ENCODE measurements at places on chromosomes 7 and 10.

- no peak for DNase-seq
Measured at GRCh38 chr10:69769395-69769992, 32.2 kb upstream of the COL13A1 start.

DNA sequence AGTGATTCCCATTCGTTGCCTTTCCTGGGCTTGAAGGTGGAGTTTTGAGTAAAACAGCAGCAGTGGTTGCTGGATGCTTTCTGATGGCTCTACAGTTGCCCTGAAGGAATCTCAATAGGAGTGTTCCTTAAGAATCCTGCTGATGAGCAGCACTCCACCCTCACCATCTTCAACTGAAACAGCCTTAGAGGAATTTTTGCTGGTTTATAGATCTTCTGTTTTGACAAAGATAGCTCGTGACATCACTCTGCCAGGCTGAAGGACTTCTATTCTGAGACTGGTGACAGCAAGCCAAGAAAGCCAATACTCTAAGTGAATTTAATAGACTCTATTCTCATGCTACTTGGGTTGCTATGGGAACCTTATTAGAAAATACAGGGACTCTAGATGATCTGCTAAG is 1014.7 kb downstream of the NRG3 start:
- DNase-seq, result no peak

GRCh38 chr7:116686812-116687419 is 14.9 kb downstream of the MET start:
- no peak for DNase-seq

- DNase-seq, result no peak
Measured at GRCh38 chr7:147249956-147250355, 1133.4 kb downstream of the CNTNAP2 start.

DNA sequence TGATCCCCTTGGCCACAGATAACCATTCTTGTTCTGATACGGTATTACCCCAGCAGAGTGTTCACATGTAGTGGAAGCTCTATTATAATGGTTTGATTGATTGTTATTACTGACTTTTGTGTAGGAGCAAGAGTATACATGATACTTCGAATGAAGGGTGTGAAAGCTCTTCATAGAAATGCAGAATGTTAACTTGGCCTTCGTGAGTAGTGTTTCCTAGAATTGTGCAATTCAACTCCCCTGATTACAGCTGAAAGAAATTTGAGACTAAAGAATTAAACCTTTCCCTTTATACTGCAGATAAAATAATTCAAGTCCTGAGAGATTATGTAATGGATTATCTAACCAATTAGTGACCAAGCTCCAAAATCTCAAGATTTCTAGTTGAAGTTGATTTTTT is 38.2 kb downstream of the MKLN1 start:
- DNase-seq, result no peak

DNA sequence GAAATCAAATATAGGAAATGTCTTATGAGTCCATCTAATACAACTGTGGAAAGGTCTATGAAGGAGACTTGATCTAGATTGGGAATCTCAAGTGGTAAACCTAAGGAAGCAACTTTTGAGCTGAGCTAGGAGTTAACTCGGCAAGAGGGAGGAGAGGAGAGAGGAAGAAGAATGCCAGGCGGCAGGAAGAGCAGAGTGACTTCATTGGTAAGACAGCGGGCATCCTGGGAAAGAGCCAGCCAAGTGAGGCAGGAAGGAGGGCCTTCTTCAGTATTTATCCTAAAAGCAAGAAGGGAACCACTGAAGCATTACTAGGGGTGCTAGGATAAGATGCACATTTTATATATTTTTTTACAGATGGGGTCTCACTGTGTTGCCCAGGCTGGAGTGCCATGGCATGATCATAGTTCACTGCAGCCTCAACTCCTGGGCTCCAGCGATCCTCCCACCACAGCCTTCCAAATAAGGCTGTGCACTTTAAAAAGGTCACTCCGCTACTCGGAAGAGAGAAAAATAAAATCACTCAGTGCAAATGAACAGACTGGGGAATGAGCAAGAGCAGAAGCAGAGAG is 2.0 kb downstream of the BCL7B start:
- no peak for DNase-seq
